ENCODE measurements at places on chromosomes 7 and 10.

DNA sequence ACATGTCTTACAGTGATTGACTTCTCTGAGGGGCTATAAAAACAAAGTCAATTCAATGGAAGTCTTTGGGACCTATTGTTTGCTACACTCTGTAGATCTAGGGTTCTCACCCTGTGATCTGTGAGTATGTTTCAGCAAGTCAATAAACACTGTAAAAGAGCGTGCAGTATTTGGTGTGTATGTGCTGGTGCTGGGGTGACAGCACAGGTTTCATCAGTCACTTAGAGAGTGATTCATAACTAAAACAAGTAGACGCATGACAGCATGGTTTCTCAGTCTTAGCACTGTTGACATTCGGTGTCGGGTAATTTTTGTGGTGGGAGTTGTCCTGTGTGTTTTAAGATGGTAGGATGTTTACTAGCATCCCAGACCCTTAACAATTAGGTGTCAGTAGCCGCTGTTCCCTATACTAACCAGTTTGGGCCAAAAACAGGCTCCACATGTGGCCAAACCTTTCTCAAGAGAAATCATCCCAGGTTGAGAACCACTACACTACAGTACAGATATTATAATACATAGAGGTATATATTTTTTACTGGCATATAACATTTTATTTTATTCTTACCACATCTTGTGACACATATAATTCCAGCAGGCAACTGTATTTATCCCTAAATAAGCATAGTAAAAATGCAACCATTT, 411.8 kb downstream of the ARL4A start:
- DNase-seq: no peak

- peak; percentile 95 for DNase-seq
These were observed 595 bp upstream of the SUN1 start for GRCh38 chr7:831596-832166.

GRCh38 chr7:132904209-132904608, 177.7 kb downstream of the CHCHD3 start:
- no peak for DNase-seq

- no peak for DNase-seq
These were observed 43.2 kb downstream of the HDAC9 start for GRCh38 chr7:18538554-18539250.

DNA sequence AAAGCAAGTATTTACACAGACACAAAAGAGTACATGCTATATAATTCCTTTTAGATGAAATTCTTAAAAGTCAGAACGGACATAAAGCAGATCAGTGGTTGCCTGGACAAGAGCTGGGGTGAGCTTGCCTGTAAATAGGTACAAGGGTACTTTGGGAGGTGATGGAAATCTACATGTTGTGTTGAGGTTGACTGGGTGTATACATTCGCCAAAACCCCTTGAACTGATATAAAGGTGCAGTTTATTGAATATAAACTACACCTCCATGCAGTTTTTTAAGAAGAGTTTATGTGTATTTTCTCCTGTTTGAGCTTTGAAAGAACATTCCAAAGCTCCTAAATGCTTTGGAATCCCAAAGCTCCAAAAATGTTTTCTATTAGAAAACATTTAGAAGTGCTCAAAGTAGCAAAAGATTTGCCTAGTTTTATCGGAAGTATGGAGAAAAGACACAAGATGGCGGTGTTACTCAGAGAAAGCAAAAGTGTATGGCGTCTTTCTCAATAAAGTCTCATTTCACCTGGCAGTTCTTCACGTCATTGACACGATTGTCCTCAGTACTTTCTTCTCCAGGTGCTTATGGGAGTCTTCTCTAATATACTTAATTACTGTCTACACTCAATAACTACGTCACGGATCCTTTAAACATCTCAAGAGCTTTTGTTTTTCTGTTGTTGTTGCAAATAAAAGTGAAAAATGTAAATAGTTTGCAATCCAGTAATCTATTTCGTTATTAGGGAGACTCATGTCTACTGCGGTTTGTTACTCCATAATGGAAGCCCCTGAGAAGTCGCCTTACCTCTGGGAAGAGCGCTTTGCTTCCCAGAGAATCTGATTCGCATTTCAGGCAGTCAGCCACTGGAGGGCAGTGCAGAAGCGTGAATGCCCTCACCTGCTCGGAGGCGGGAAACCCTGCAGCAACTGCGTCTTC, 14.7 kb upstream of the SEC61G start:
- peak; percentile 72 for DNase-seq

DNA sequence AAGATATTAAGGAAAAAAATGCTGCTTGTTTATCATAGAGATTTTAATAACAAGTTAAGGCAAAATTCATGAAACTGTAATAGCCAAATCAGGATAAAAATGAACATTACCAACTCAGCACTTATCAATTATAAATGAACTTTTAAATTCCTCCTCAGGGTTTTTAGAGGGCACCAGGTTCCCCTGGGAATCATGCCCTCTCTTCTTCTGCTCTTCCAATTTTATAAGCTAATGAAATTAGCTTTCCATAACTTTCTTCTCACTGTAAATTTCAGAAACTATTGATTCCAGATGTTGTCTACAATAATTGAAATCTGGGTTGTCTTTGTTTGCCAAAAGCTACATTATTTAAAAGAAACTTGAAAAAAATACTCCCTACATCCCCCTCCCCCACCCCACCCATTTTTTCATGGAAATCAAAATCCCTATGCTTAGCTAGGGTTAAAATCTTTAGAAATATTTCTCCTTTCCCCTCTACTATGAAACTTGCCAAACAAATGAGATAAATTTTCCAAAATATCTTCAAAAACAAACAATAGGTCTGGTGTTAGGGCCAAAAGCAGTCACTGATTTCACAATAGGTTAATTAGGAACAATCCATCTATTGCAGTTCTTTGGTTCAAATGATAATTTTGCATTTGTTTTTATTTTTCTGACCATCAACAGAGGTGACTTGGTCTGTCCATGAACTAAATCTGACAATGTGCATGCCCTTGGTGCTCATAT, 187.7 kb downstream of the DOCK4 start:
- no peak for DNase-seq

- no peak for DNase-seq
These were observed 40.7 kb upstream of the LEP start for GRCh38 chr7:128200376-128200775.

DNA sequence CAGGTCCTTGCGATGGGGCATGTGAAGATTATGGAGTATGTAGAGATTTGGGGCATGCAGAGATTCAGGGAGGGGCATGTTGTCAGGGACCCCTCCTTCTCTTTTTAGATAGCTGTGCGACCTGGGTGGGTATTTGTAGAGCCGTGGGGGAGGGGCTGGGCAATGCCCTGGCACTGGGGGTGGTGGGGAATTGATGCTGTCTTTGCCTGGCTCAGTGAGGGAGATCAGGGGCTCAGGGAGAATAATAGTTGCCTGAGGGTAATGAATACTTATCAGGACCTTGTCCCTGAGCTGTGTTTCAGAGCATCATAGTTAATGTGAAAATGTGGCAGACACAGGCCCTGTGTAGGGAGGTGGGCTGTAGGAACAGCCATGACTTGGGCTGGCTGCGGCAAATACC, 3.5 kb downstream of the RAMP3 start:
- DNase-seq: no peak

DNA sequence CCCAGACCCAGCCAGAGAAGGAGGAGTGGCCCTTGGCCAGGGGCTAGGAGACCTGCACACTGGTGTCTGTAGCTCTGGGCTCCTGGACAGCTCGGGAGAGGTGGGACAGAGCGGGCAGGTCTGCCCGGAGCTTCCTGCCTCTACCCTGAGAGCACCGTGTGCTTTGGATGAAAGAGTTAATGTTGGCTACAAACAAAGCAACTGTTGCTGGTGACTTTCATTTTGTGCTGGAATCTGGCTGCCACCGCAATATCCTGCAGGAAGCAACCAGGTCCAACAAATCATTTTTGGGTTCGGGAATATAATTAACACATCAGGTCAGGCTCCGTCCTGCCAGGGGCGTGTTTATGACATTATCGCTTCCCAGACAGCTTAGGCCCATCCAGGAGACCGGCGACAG, 441.8 kb upstream of the MKI67 start:
- no peak for DNase-seq

- DNase-seq: no peak
These were observed 17.2 kb downstream of the TSPAN13 start for GRCh38 chr7:16770657-16771329.

GRCh38 chr10:23693501-23693901, 254.6 kb downstream of the OTUD1 start:
- no peak for DNase-seq

DNA sequence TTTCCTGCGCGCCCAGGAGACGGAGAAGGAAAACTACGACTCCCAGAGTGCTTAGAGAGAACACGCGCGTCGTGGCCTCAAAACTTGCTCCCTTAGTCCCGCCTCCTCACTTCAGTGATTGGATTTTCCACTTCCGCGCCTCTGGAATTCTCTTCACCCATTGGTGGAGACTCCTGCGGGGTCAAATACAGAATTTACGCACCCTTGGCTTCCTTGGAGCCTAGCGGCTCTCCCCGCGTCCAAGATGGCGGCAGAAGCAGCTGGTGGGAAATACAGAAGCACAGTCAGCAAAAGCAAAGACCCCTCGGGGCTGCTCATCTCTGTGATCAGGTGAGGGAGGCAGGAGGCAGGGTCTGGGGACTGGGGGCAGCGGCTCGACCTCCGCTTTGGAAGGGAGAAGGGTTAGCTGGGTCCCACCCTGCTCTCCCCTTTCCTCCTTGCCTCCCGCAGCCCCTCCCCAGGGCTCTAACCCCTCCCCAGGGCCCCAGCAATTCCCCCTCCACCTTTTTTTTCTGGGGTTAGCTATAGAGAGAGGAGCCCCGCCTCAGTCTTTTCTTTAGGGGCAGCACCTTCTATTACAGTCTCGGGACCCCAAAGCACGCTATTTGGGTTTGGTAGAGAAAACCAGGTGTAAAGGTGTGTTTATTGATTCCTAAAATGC, at the start of gene EXOC4:
EXOC4 (plus strand) TSS at position 221 of the 661 bp plus-strand sequence.
- peak; percentile 96 for DNase-seq

DNA sequence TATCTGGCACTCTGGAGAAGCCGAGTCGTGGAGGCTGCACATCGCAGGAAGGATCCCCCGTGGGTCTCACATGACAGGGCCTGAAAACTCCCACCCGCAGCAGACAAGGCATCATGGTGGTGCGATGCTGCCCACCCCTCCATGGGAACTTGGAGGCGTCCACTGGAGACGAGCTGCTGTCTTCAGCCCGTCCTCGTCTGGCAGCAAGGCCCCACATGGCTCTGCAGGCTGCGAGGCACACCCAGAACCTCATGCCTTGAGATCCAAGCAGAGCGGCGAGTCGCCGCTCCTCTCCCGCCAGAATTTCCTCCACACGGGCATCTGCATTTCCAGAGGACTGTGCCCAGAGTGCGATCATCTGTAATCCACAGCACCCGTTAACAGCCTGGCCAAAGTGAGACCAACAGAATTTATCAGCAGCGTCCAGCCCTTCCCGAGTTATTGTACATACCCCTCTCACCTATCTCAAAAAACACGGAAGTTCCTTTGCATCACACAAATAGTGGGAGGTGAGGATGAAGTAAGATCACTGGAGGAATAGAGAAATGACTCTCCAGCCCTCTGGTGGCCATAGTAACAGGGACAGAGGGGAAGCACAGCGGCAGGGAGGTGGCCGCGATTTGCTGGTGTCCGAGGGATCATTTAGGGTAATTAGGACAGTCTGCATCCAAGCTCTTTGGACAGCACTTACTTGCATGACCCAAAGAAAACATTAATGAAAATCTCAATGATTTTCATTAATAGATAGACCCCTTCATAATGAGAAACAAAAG, 292.4 kb downstream of the USP6NL start:
- DNase-seq: no peak

DNA sequence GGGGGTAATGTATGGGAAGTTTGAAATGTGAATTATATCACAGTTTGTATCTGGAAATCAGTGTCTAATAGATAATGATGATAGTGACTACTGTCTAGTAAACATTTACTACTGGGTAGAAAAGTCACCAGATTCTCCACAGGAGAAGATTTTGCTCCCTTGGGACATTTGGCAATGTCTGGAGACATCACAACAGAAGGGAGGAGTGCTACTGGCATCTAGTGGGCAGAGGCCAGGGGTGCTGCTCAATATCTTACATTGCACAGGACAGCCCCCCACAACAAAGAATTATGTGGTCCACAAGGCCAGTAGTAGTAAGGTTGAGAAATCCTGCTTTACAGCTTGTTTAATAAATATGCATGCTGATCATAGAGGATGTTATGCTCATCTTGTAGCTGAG, 92.3 kb upstream of the PRPS1L1 start:
- peak; percentile 28 for DNase-seq

DNA sequence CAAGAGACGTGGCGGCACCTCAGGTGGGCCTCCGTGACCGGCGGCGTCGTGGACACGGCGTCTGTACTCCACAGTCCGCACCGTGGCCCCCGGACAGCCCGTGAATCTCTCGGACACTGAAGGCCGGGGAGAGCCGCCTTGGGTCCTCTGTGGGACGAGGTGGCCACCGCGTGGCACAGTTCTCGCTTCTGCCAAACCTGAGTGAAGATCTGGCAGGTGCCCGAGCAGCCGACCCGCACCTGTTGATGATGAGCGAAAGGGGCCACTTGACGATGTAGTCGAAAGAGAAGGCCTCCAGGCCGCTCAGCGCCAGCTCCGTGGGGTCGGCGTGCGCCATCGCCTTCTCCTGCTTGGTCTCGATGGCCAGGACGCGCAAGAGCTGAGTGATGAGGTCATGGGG, 8.5 kb upstream of the ADAM8 start:
- no peak for DNase-seq

- no peak for DNase-seq
These were observed 173.6 kb downstream of the RNF133 start for GRCh38 chr7:122525355-122525754.

DNA sequence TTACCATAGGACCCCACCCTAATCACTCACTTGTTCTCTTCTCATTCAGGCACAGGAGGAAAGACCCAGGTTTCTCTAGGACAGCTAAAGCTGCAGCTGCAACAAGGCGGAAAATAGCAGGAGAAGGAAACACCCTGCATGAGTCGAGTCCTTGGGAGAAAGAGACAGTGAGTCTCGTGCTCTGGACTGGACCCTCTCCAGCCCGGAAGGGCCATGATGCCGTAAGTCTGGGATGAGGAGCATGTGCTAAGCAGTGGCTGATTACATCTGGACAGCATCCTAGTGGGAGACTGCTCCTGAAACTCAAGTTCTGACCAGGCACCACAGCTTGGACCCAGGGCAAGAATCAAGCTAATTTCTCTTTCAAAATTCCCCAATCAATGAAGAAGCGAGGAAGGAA, 39.4 kb downstream of the FBXW4 start:
- DNase-seq: no peak

DNA sequence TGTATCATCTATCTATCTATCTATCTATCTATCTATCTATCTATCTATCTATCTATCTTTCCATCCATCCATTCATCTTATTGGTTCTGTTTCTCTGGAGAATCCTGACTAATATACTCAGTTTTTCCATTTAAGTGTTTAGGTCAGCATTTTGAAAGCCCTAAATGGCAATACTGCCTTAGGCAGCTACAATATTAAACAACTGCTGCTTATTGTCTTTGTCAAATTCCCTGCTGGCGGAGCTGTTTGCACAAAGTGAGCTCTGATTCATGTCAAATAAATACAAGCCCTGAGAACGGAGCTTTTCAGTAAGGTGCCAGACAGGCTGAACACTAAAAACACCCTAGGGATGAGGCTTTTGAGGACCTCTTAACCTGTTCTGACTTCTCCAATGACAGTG, 7.1 kb upstream of the KLHL7 start:
- DNase-seq: no peak

- no peak for DNase-seq
These were observed 44.5 kb downstream of the PSMC2 start for GRCh38 chr7:103391976-103392375.

- DNase-seq: no peak
These were observed 149.1 kb downstream of the PTPN20 start for GRCh38 chr10:47060356-47060755.
